Activated CD4-positive, alpha-beta T cell treated with anti-CD3 and anti-CD28 coated beads for 48 hours (primary cell): ENCODE measurements at places on chromosomes 5 and 9.

DNA sequence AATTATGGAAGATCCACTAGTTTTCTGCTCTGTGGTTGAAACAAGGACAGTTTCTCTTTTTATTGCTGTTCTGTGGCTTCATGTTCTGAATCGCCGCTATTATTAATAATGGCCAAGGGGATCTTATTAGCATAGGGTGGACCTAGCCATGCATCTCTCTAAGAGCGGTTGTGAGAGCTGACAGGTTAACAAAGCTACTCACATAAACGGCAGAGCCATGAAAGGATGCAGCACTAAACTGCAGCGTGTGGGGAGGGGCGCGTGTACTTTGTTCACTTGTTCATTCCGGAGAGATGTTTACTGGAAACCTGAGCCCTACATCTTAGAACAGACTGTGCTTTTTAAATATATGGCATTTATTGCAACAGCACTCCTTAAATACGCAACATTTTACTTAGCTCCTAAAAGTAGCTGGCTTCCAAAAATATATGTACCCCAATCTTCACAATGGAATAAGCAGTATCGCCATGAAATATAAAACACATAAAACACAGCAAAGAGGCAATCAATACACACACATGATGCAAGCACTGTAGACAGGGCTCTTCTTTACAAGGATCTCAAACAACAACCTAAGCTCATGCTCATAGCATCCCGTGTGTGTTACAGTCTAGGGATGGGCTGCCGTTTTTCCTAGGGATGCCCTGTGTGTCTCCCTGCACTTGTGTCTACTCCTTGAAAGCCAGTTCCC is 424.6 kb downstream of the MED10 start:
- DNase-seq: no peak

- no peak for DNase-seq
Observed at GRCh38 chr5:27041372-27041771, 3.0 kb upstream of the CDH9 start.

DNA sequence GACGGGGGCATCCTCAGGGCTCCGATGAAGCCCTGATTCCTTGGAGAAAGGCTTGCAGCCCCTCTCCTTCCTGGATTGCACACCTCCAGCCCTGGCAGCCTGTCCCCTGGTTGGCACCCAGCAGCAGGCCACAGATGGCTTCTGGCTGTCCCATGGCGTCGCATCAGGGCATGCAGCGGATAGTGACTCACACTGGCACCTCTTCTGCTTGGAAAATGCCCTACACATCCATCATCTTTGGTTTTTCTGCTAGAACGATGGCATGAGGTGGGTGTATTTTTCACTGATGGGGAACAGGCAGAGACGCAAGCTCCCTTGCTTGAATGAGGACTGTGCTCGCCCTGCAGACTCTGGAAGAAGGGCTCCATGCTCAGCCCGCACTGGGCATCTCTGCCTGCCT is 23.2 kb upstream of the IER5L start:
- DNase-seq: no peak

DNA sequence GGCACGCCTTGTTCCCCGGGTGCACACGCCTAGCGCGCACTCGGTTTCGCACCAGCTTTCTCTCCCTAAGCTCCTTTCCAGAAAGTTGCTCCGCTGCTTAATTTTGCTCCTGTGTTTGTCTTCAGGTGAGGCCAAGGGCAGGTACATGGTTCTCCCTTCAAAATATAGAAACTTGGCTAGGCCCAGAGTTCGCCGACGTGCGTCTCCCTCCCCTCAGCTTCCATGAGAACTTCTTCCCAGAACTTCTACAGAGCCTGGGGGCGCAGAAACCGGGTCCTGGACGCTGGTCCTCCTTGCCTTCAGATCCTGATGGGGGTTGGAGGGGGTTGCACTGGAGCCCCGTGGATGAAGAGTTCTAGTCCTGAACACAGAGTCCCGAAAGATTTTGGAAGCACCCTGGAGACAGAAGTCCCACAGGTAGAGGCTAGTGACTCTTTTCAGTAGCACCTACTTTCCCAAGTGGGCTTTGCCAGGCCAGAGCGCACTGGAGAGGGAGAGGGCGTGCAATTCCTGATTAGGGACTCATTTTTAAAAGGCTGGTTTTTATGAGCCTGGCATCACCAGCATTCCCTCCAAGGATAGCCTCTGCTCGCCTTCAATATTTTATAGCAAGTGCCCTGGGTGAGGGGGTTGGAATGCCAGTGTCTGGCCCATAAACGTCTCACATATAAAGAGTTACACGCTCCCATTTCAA is 128.4 kb downstream of the TMEM174 start:
- no peak for DNase-seq

- peak; percentile 81 for DNase-seq
Observed at GRCh38 chr9:114930056-114930812, at the start of gene TNFSF8. Gene TNFSF8, minus strand, starts transcription at chr9:114930591. Its CDS starts 288 bp downstream, at chr9:114930303.

DNA sequence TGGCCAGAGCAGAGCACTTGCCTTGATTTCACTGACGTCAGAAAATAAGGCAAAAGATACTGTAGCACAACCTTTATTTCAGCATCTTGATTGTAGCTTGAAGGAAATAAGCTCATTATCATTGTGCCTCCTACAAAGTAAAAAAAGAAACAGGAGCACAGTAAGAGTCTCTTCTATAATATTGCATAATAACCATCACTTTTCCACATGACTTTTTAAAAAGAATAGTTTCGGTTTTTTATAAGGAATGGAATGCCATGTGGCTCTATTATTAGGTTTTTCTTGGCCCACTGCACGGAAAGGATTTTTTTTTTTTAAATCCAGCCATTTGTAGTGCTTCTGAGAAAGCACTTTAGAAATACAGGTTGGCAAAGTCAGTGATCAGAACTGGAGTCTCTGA is 655.3 kb downstream of the LRRC70 start:
- no peak for DNase-seq

DNA sequence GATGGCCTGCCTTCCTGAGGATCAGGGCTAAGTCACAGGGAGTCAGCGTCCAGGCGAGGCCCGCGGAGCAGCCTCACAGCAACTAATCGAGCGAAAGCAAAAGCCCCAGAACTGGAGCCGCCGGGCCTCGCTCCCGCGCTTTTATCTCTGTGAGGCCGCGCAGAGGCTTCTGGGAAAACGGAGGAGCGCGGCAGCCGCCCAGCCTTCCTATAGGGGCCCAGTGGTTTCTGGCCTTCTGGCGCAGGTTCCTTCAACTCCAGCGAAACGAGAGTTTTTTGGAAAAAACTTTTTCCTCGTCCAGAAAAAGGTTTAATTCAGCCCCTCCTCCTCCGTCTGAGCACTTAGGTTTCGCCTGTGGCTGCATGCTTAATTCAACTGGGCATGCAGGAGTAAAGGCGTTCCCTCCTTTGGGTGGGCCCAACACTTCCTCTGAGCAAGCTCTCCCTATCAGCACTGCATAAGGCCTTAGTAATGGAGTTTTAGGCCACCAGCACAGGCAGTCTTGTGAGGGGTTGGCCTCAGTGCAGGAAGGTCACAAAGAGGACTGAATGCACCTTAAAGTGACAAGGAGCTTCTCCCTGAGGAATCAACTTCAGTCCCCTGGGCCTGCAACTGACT is at the start of gene MEIKIN:
MEIKIN (minus strand) TSS at position 113 of the 618 bp plus-strand sequence. CDS start 158 bp downstream, outside the sequence.
- no peak for DNase-seq

DNA sequence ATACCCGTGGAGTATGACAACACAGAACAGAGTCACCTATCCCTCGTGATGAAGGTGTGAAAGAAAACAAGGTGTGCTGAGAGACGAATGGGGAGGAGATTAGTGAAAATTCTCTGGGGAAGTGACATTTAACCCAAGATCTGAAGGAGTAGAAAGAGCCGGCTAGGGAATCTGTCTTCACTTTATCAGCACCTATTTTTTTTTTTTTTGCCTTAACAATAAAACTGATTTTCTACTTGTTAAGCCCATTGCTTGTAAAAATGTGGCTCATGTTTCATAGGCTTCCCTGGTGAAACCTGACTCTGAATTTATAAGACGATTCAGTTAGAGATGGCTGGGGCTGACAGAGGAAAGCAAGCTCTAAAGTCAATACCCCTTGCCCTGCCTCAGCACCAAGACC is 322.6 kb upstream of the MSX2 start:
- no peak for DNase-seq

- DNase-seq: no peak
Observed at GRCh38 chr5:155921621-155922020, 405.3 kb upstream of the SGCD start.

DNA sequence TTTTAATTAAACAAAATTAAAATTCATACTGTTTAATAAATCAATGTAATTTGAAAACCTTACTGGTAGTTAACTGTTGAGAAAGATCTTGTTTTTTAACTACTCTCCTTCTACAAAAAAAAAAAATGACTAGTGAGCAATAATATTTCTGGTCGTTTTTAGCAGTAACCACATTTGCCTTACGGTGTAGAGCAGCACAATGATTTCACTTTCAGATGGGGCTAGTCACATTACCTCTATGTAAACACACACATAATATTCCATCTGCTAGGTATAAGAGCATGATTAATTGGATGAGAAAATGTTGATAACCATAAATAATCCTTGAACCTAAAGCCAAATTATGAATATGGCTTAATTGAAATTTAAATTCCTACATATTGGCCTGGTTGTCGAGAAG is 198.1 kb downstream of the CHSY3 start:
- no peak for DNase-seq

DNA sequence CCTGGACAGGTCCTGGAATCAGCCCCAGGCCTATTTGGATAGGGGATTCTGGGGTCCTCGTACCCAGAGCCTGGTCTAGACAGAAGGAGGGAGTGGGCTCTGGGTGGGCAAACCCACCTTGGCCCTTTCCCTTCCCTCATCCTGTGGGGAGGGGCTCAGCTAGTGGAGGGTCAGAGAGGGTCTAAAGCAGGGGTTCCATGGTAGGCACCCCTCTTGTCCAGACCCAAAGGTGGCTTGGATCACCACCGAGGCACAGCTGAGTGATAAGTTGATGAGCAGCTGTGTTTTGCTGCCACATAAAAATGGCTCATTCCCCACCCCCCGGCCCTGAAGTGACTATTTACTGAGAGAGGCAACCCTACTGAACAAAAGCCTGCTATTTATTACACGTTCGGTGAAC is 53.8 kb upstream of the KCNMB1 start:
- DNase-seq: no peak

- no peak for DNase-seq
Observed at GRCh38 chr5:20556115-20556763, 568.2 kb upstream of the CDH18 start.

- peak; percentile 50 for DNase-seq
Observed at GRCh38 chr5:180494510-180495181, 467 bp downstream of the CNOT6 start.

- no peak for DNase-seq
Observed at GRCh38 chr5:16037121-16037845, 142.3 kb downstream of the MARCHF11 start.

DNA sequence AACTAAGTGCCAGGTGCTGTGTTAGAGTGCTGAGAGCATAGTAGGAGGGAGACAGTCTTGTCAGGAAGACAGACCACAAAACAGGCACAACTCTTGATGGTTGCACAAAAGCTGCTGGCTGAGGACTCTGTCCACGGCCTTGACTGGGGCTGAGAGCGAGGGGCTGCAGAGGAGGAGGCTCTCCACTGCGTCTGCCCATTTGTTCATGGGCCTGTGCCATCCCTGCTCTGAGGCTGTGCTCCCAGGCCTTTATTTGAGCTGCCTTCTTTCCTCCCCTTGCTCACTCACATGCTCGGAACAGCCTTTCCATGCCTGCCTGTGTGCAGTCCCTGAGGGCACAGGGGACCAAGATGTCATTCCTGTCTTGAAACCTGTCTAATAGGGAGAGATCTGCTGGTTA is 147.8 kb downstream of the CACNA1B start:
- no peak for DNase-seq

- no peak for DNase-seq
Observed at GRCh38 chr5:59599729-59600128, 293.8 kb downstream of the PDE4D start.

DNA sequence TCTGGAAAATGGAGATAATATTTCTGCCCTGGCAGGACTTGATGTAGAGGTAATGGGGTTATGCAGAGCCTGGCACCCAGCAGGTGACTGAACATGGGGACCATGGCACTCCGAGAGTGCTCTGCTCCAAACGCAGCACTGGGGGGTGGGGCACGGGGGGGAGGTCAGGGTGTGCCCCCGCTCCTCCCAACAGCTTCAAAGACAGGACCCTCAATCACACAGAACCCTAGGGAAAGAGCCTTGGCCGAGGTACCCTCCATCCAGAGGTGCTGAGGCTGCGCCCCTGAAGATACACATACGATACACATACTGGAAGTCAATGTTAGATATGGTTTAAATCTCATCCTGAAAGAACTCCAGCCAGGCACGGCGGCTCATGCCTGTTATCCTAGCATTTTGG is 26.6 kb upstream of the CEP72 start:
- no peak for DNase-seq

- DNase-seq: no peak
Observed at GRCh38 chr5:82586181-82586580, 308.0 kb upstream of the RPS23 start.

GRCh38 chr9:19748278-19749126 is 40.3 kb downstream of the SLC24A2 start:
- no peak for DNase-seq

- DNase-seq: peak; percentile 81
Observed at GRCh38 chr9:14846871-14847311, 63.3 kb downstream of the FREM1 start.

- no peak for DNase-seq
Observed at GRCh38 chr5:25327172-25327571, 682.4 kb upstream of the CDH10 start.
